ENCODE measurements at places on chromosomes 6 and 20. TPM values are rescaled to one million over a fixed set of nuclear protein-coding genes. Genes with fewer than 3 reads are reported as not detected.

PRICKLE4 gene
- 1.1 TPM for total RNA-seq

RNF39 gene
- 1.5 TPM for total RNA-seq

CRISP2 gene
- total RNA-seq = not detected

PNPLA1 gene
- total RNA-seq = 0.36 TPM

OR2H2 gene
- total RNA-seq = not detected

ZNF343 gene
- 10.6 TPM for total RNA-seq

TREML2 gene
- under 0.01 TPM for total RNA-seq

EYS gene
- not detected for total RNA-seq

ENPP5 gene
- 0.34 TPM for total RNA-seq

NRSN1 gene
- total RNA-seq = not detected

DPPA5 gene
- total RNA-seq = not detected

LINC00237 gene
- not detected for total RNA-seq

SRMS gene
- total RNA-seq = 0.34 TPM

SLC26A8 gene
- total RNA-seq = not detected

TINAG gene
- total RNA-seq = not detected

BPIFB1 gene
- 3.3 TPM for total RNA-seq

FOXC1 gene
- 6.9 TPM for total RNA-seq

PROCR gene
- 14.2 TPM for total RNA-seq

SOX12 gene
- 2.1 TPM for total RNA-seq

CEBPB gene
- 138 TPM for total RNA-seq

PRRT1 gene
- not detected for total RNA-seq

TNXB gene
- 1.0 TPM for total RNA-seq

LRRC73 gene
- 0.34 TPM for total RNA-seq

SLC13A3 gene
- total RNA-seq = 3.3 TPM

CYP24A1 gene
- 4.4 TPM for total RNA-seq

NUP153 gene
- total RNA-seq = 38.6 TPM

EDEM2 gene
- 74.8 TPM for total RNA-seq

ARMH2 gene
- total RNA-seq = not detected

ARG1 gene
- under 0.01 TPM for total RNA-seq

CCN6 gene
- total RNA-seq = not detected

SPTLC3 gene
- 7.3 TPM for total RNA-seq

ZNF341 gene
- total RNA-seq = 0.68 TPM

DLL1 gene
- 6.1 TPM for total RNA-seq

CCN2 gene
- 53.6 TPM for total RNA-seq

TXLNB gene
- not detected for total RNA-seq

PTK6 gene
- total RNA-seq = 35.2 TPM

HLA-DRB1 gene
- total RNA-seq = 0.21 TPM

COL11A2 gene
- under 0.01 TPM for total RNA-seq

ADGRF1 gene
- total RNA-seq = 8.9 TPM

BNIP5 gene
- not detected for total RNA-seq

CDH26 gene
- 3.1 TPM for total RNA-seq

EBF4 gene
- total RNA-seq = 2.6 TPM

PI3 gene
- total RNA-seq = 217 TPM

SLPI gene
- total RNA-seq = 458 TPM

C6orf52 gene
- 1.4 TPM for total RNA-seq

SLC35D3 gene
- total RNA-seq = not detected

PLG gene
- not detected for total RNA-seq

ZNF165 gene
- 7.5 TPM for total RNA-seq

ID4 gene
- total RNA-seq = 13.3 TPM

FAM217A gene
- not detected for total RNA-seq

ADRM1 gene
- total RNA-seq = 100 TPM

ACTR5 gene
- 10.3 TPM for total RNA-seq

CD24 gene
- total RNA-seq = 877 TPM

TRIM26 gene
- 42.4 TPM for total RNA-seq

CABLES2 gene
- total RNA-seq = 1.0 TPM

WRNIP1 gene
- 52.3 TPM for total RNA-seq

BMP6 gene
- total RNA-seq = 0.21 TPM

CDSN gene
- 10.9 TPM for total RNA-seq

Measured in nasal cavity respiratory epithelium epithelial cell of viscerocranial mucosa (primary cell).